ENCODE measurements at places on chromosomes 13 and 19. TPM values are rescaled to one million over a fixed set of nuclear protein-coding genes. Genes with fewer than 3 reads are reported as not detected.
A peak's percentile ranks its signal among the peaks of the same experiment; 100 is the strongest.

Gene WDR88
- total RNA-seq, result not detected

Gene PSG7
- 0.28 TPM for total RNA-seq

- no peak overlapping the region for H3K27ac ChIP-seq
- H3K27me3 ChIP-seq, result peaks cover 12% of the 10 kb centered on the region
- DNase-seq, result peak; percentile 21
- no peak overlapping the region for H3K4me3 ChIP-seq
- H3K4me1 ChIP-seq, result no peaks in the 10 kb centered on the region
Measured at GRCh38 chr13:109131698-109132257, 502.4 kb downstream of the MYO16 start.

DNA sequence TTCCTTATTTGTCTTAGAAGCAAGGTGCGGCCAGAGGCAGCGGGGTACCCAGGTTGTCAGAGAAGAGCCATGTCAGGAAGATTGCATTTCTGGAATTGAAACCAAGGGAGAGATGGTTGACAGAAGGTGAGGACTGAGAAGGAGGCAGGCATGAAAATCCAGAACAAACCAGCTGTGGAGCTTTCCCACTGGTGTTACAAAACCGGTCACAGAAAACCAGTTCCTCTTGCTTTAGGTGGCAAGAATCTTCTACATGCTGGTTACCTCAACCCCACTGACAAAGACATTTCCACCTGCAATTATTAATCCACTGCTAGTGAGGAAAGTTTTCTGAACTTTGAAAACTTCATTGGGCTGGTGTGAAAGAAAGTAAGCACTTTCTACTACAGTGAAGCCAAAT is 64.0 kb upstream of the MED4 start:
- H3K4me1 ChIP-seq, result no peaks in the 10 kb centered on the region
- no peak overlapping the region for H3K27ac ChIP-seq
- no peaks in the 10 kb centered on the region for H3K27me3 ChIP-seq
- H3K4me3 ChIP-seq, result no peak overlapping the region
- no peaks in the 10 kb centered on the region for H3K36me3 ChIP-seq
- no peak for DNase-seq

Gene FGF14
- under 0.01 TPM for total RNA-seq

Measured in IMR-90 (cell line).